ENCODE measurements at places on chromosomes 11 and 22. TPM values are rescaled to one million over a fixed set of nuclear protein-coding genes. Genes with fewer than 3 reads are reported as not detected.

Gene MDK
- 639 TPM for total RNA-seq

Gene MUC6
- 0.20 TPM for total RNA-seq

Gene LAYN
- total RNA-seq: 1.0 TPM

Gene KCNK7
- total RNA-seq: not detected

Gene POU2AF3
- 0.41 TPM for total RNA-seq

Gene RAG2
- total RNA-seq: not detected

Gene IL18
- not detected for total RNA-seq

Gene C11orf58
- 168 TPM for total RNA-seq

Gene FADD
- total RNA-seq: 51.6 TPM

Gene TCP11L1
- total RNA-seq: 66.6 TPM

Gene LDHAL6A
- not detected for total RNA-seq

Gene RAB30
- total RNA-seq: 8.4 TPM

Gene VPREB3
- not detected for total RNA-seq

Gene GLYAT
- total RNA-seq: not detected

Gene ZBTB16
- 2.8 TPM for total RNA-seq
